ENCODE measurements at places on chromosomes 6 and 20.

GRCh38 chr6:75201901-75202672, 3.8 kb downstream of the COL12A1 start:
- DNase-seq, result no peak

GRCh38 chr20:10381477-10381876, 52.5 kb downstream of the MKKS start:
- DNase-seq, result no peak

GRCh38 chr6:125950293-125950692, 6.3 kb upstream of the HINT3 start:
- DNase-seq, result no peak

GRCh38 chr20:45518282-45518681, 2.9 kb upstream of the SPINT3 start:
- DNase-seq, result no peak

DNA sequence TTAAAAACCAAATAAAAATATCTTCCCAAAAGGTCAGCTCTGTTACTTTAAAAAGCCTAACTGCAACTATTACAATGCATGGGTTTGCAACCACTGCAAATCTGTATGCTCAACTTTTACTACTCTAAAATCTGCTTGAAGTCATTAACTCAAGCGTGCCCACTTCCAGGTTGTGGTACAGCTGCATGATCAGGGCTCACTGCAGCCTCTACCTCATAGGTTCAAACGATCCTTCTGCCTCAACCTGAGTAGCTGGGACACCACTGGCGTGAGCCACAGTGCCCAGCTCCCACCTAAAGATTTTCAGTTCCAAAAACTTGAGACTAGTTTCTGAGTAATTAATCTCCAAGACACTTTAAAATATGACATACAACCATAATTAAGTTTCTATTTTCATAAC, 8.2 kb downstream of the DIDO1 start:
- no peak for DNase-seq

DNA sequence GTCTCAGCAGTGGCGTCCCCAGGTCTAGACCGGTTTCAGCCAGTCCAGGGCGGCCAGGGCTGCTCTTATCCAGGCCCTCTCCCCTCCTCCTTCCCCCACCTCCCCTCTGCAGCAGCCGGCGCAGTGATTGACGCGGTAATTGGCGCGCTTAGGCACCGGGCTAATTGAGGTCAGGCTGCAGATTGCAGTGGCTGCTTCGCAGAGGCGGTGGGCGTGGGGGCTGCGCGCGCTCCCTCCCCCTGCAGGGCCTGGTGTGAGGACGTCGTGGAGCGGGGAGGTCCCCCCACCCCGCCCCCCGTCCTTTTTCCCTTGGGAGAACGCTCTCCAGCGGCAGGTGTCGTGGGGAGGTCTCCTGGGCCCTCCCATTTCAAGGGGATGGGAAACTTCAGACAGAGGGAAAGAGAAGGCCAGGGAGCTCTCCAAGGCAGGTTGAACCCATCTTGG, 70.4 kb upstream of the BLCAP start:
- peak; percentile 77 for DNase-seq

- peak; percentile 48 for DNase-seq
Measured at GRCh38 chr6:101114703-101115102, 233.6 kb upstream of the ASCC3 start.

- no peak for DNase-seq
Measured at GRCh38 chr6:148513145-148514071, 170.8 kb downstream of the SASH1 start.

- no peak for DNase-seq
Measured at GRCh38 chr6:81262656-81263055, 489.8 kb downstream of the TENT5A start.

DNA sequence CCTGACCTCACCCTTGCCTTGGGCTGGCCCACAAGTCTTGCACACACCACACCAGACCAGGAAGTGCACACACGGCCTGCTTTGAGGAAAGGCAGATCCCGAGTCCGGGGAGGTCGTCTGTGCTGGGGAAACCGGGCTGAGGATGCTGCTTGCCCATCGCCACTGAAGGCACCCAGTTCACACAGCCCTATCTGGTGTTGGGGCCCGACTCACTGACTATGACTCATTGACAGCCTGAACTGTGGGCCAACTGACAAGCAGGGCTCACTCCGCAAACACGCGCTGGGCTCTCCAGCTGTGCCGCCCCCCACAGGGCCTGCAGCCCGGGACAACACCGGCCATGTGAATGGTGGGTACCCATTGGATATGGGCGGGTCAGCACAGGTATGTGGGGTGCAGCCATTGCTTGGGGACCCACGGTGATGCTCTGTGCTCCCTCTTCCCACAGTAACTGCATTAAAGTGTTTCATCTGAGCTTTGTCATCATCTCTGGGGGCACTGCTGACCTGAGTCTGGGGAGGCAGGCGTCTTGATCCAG, 1.6 kb downstream of the SAMD10 start:
- DNase-seq, result no peak

DNA sequence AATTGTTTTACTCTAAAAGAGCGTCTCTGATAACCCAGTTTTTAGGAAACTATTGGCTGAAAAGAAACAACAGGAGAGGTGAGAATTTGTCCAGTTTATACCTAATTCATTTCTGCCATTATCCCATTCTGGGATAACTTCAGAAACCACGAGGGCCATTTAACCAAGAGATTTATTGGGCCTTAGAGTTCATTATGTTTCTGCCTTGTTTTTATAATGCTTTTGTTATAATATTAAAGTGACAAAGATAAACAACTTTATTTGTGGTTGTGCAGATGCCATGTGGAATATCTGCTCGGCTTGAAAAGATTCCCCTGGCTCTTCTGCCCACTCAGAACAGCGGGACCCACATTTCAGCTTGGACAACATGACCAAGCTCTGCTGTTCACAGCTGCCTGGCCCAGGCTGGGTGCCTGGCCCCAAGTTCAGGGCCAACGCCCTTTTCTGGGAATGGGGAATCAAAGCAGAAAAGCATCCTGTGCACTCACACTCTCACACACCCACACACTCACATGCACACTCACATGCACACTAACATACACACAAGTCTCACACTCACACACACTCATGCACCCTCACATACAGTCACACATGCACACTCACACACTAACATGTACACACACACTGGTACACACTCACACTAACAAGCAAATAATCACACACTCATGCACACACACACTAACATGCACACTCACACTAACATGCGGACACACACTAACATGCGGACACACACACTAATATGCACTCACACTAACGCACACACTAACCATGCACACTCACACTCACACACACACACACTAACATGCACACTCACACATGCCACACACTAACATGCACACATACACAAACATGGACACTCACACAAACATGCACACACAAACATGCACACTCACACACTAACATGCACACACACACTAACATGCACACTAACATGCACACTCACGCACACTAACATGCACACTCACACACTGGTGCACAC, 86.7 kb upstream of the NEDD9 start:
- DNase-seq, result no peak

- no peak for DNase-seq
Measured at GRCh38 chr6:12761376-12762115, 45.0 kb downstream of the PHACTR1 start.

- no peak for DNase-seq
Measured at GRCh38 chr20:48820649-48820973, 7.2 kb downstream of the PREX1 start.

DNA sequence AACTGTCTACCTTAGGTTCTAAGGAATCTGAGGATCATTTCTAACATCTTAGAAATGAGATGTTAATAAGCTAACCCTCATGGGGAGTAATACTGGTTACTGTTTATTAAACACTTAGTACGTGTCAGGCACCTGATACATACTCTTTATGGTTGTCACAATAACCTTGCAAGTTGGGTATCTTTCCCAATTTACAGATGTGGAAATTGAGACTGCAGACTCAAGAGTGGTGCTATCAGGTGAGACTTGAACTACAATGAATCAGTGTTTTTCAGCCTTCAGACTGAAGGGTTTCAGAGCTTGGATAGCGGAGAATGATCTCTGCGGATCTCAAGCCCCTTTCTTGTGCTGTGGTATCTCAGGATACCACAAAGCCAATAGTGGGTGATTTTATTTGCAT, 27.0 kb downstream of the ELOVL2 start:
- no peak for DNase-seq

GRCh38 chr20:33646191-33646590, 15.9 kb upstream of the C20orf144 start:
- DNase-seq, result no peak

DNA sequence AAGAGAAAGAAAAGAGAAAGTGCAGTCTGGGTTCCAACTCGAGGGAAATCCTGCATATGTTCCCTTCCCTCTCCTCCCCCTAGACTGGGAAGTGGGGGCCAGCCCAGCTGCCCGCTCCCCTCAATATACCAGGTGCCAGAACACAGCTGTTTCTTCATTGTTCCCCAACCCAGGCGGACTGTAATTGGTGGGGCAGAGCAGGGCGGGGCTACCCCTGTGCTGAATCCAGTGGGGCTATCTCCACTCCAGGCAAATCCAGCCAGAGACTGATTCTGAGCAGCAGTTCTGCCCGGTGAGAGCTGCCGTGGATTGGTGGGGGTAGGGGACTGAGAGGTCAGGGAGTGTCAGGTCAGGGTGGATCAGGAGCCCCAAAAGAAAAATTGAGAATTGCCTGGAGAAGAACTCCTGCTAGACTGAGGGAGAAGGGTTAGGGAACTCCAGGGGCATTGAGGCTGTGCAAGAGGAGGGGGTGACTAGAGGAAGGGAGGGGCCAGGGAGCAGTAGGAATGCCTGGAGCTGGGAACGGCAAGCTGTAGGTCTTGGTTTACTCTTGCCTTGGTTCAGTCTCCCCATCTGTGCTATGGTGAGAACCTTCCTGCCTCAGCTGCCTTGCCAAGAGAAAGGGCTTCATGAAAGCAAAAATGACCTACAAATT, at the start of gene MYMX:
TSS of gene MYMX (plus strand) at position 250 of the 655 bp plus-strand sequence. CDS start 546 bp downstream, outside the sequence.
- DNase-seq, result no peak

DNA sequence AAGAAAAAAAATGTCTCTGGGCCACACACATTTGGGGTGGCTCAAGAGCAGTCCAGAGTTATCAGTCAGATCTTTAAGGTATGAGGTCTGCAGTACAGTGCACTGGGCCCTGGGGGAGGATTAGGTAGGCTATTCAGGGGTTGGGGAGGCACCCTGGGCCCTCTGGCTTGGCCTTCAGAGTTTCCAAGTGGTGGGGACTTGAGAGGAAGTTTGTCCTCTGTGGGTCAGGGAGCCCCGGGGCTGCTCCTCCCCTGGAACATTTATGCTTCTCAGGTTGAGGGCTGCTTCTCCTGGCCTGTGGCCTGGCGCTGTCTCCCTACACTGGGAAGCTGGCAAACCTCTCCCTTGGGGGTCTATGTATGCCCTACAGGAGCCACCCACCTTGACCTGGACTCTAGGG, 46.0 kb downstream of the PTK7 start:
- no peak for DNase-seq

DNA sequence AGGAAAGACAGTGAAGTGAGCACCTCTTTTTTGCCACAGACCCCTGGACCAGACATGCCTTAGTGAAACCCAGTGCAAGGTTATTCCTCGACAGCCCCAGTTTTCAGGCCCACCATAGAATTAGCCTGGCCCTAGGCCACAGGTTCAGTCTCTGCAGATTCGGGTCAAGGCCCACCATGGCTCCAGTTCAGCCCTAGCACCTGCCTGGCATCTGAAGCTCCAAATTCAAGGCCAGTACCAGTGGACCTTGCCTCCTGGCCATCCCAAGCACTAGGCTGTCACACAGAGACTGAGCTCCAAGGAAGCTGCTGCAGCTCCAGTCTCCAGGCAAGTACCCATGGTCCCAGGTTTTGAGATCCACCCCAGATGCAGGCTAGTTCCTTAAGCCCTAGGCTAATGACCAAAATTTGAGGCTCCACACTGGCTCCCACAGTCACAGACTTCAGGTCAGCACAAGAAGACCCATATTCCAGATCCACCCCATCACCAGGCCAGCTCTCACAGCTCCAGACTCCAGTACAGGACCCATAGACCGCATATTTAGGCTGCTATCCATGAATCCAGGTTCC, 877.5 kb upstream of the ADGRB3 start:
- no peak for DNase-seq

- no peak for DNase-seq
Measured at GRCh38 chr6:84332139-84333034, 104.9 kb upstream of the CEP162 start.

DNA sequence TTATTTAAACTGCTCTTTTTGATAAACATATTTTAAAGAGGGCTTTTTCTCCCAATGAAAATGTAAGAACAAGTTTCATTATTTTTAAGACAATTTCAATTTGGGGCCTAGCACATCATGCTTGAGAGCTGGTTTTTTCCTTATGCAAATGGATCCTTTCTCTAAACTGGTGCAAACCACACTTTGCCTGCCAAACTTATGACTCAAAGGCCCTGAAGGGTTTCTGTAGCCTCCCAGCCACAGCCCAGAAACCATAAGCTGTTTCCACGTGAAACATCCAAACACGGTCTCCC, 451 bp upstream of the HSF2 start:
- no peak for DNase-seq

DNA sequence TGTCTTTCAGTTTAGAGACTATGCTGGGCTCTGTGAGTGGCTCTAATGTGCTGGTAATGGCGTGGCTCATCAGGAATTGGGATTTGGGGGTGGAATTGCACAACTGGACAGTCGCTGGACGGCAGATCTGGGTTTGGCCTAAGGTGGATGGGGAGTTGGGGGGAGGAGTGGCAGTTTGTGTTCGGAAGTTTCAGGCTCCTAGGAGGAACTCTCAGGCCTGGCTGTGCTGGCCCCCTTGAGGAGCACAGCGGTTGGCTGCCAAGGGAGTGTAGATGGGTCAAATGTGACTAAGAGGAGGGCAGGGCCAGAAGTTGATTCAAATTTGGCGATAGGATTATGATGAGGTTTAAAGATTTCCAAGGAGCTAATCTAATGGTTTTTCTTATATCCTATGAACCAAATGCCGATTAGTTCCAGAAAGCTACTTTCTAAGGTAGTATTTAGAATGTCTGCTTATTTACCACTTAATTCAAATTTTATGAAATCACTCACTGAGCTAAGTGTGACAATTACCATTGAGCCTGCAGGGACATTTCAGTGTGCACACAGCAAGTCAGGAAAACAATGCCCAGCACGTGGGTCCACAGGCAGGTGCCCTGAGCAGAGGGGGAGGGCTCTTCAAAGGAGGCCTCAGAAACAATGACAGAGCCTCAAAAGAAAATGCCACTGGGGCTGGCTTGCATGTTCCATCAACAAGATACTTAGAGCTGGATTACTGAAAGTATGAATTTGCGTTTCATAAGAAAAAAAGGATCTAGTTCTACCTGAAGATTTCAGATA, 111.0 kb downstream of the GJA10 start:
- peak; percentile 14 for DNase-seq

GRCh38 chr6:166411721-166412151, 29.0 kb upstream of the MPC1 start:
- no peak for DNase-seq

DNA sequence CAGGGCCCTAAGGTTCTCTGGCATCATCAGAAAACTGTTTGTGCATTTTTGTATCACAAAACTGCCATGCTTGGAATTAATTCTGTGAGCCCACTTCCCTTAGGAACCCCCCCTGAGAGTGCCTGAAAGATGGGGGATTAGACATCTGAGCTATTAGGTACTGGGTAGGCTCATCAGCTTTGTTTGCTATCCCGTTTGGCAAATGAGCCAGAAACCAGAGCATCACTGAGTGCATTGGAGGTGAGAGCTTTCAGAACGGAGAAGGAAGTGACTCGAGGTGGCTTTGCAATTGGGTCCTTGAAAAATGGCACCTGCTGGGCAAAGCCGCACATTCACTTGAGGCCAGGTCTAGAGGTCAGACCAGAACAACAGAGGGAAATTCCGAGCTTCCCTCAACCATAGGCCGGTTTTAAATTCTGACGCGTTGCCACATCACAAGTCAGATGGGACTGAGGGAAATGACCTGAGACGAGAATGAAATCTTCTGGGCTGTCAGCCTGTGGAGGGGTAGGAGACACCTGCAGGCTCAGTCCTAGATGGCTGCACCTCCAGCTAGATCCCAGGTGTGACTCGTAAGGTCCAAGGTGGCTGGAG, 8.4 kb upstream of the GLP1R start:
- no peak for DNase-seq

All from NCI-H1417 treated with DMSO at 0.1 percent for 48 hours (cell line).